ENCODE measurements at places on chromosomes 12 and 14.

DNA sequence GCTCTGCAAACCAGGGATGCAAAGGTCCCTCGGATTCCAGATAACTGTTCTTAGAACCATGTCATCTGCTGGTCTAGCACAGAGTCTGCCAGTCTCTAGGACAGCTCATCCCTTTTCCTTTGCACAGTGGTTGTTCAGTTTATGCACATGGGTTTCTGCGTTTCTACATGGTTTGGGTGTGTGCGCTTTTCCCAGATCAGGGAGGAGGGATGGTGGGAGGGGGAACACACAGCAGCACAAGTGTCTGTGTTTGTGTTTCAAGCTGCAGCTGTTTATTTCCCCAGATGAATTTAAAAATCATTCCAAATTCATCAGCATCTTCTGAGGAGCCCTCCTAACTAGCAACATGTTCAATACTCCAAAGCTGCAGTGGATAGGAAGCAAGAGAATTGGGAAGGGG, 45.4 kb downstream of the ANO2 start:
- no peak for DNase-seq

DNA sequence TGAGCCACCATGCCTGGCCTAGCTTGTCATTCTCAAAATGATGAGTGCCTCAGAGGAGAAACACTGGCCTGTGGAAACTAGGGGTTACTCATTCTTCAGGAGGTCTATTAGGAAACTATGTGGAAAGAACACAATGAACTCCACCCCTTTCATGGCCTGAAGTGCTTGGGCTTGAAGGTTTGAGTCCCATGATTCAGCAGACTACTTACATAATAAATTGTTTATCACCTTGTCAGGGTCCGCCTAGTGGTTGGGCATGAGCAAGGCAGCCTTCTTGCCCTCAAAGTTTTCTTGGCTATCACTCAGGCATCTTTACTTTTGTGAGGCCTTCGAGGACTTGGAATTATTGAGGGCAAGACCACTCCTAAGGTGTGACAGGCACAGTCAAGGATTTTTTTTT, 251.2 kb downstream of the ACSS3 start:
- DNase-seq, result no peak

- no peak for DNase-seq
Observed at GRCh38 chr12:77339610-77340009, 274.2 kb upstream of the E2F7 start.

GRCh38 chr14:75783184-75783583, 122.1 kb downstream of the TTLL5 start:
- DNase-seq, result no peak

- peak; percentile 5 for DNase-seq
Observed at GRCh38 chr12:131808744-131809371, 19.3 kb upstream of the MMP17 start.

Data from NCI-H510A treated with DMSO at 0.1 percent for 48 hours (cell line).